ENCODE measurements at places on chromosomes 2 and 18.

DNA sequence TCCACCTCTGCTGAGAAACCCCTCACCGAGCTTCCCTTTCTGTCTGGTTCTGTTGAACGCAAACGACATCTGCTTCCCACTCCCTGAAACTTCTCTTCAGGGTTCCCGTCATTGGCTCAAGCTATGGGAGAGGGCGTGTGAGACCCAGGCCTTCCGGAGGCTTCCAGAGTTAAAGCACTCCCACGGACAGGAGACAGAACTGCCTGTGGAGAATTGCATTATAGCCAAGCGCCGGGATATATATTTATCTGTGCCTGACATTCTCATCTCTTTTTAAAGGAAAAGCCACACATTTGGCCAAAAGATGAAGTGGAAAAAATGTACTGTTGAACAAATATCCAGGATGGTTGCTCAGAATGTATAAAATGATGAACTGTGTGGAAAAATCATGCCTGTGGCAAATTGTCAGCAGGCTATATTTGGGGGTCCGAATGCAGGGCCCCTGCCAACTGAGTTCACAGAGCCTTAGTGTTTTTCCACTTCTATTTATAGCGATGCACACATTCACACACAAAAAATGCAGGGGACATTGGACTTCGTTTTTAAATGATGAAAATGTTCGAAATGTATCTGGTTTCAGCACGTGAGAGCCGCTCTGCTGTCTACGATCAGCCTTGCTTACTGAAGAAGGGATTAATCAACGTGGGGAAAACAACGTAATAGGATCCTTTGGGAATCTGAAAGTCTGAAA, 59.5 kb downstream of the E2F6 start:
- DNase-seq: no peak

DNA sequence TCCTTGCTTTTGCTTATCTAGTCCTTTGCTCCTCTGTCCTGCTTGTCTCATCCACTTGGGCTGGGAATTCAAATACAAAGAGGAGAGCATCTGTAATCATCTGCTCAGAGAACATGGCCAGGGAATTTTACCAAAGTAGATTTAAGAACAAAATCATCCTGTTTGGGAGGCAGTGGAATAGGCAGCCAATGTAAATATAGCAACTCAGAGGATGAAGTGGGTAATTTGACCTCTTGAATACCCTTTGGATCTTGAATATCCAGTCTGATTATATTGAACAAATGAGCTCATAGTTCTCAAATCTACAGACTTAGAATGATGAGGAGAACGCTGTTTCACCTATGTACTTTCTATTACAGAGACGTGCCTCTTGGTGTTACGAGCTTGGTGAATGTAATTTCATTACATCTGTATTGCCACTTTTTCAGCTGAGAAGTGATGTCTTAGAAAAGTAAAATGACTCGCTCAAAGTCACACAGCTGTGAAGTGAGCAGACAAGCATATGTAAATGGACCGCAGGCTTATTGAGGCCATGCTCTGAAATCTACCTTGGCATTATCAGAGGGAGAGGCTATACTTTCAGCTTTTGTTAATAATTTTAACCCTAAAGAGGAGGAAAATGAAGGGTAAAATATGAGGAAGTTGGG, 266.3 kb downstream of the MTX2 start:
- no peak for DNase-seq

DNA sequence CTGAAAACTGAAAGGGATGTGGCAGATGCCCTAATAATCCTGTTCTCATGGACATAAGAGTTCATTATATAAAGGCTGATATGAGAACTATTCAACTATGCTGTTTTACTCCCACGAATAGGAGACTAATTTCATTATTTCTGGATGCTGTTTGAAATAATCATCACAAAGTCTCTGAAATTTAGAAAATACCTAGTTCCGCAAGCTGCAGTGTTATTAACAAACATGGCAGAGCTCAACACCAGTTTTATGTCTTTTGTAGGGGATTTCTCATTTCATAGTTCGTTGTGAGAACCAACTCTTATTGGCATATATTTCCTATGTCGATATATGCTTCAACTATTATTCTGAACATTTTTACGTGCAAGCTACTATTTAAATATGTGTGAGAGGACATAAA, 200.3 kb upstream of the SLC8A1 start:
- no peak for DNase-seq

GRCh38 chr2:237324405-237324831, 89.5 kb downstream of the COL6A3 start:
- no peak for DNase-seq

DNA sequence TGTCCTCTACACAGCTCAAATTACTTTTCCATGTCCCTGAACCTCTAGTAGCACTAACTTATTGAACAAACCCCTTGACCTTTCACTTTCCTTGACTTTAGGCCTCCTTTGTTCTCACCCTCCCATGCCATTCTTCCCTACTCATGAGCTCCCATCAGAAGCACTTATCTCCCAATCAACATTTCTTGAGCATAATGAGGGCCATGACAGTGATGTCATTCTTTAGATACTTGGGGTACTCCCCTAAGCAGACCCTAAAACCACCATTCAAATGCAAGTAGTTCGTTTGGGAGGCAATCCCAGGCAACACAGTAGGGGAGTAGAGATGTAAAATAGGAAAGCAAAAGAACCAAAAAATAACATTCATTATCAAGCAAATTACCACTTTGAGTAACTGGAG, 115.9 kb upstream of the ARHGAP28 start:
- DNase-seq: no peak

GRCh38 chr2:60885683-60886082, 4.3 kb downstream of the REL start:
- no peak for DNase-seq

DNA sequence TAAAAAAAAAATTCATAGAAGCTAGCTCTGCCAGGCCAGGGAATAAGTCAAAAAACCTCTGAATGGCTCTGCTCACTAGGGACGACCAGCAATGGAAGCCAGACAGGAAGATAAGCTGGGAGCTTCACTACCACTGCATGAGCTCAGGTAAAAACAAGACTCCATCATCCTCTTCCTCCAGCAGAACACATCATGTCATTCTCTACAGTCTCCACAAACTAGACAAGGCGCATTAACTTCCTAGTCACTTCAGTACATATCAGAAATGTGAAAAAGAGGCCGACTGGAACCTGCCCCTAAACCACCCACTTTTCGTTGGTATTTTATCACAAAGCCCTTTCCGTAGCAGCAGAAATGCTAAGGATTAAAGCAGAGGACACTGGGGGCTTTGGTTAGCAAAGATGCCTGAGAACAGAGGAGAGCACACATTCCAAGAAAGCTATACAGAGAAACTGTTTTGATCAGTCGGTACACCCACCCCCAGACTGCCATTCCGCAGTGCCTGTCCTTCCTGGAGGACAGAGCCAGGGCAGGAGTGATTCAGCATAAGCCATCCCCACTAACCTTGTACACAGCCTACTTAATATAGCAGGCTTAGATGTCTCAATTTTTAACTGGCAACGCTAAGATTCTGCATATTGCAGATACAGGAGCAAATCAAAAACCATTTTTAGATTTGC, 53.4 kb downstream of the AAK1 start:
- DNase-seq: no peak

DNA sequence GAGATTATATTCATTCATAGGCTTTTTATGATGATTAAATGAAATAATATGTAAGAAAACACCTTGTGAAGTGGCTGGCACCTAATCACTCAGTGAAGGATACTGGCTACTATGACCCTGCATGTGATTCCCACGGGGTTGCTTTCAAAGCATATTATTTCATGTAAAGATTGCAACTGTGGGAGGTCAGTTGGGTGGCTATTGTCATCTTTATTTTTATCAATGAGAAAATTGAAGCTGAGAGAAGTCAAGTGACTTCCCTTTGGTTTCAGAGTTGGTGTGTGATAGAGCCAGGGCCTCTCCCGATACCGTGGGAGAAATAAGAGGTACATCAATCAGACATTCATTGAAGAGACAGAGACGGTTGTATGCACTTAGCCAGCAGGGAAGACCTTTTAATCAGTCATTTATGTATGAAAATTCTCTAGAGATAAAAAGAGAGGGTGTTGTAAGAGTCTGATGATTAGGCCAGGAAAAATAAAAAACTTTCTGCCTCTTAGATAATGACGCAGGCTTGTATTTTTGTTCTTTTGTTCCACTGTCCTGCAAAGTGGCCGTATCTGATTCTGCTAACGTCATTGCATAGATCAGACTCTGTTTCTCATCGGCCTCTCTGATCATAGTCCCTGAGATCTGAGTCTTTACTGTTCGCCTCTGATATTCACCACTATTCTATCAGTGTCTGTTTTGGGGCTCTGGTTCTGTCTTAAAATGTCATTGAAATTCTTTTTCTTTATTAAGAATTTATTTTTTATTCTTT, 50.5 kb downstream of the QPCT start:
- no peak for DNase-seq

GRCh38 chr2:30721668-30722647, 85.3 kb downstream of the CAPN13 start:
- DNase-seq: no peak

GRCh38 chr18:34976123-34976522, 65.1 kb upstream of the MAPRE2 start:
- no peak for DNase-seq

DNA sequence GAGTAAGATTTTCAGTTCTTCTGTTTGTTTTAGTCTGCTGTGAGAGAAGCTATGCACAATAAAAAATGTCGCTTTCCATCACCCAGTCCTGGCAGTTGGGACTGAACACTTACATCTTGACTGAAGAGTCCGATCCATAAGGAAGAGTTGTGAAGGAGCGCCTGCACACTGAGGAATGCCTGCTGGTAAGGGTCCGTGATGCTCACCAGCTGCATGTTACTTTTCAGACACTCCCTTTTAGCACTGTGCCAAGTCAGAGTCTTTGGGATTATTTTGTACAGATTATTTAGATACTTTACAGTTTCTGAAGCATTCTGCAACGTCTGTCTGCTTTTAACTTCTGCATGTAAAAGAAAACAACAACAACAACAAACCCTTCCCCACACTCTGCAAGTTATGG, 42.6 kb upstream of the CD302 start:
- no peak for DNase-seq

GRCh38 chr2:56334622-56335021, 150.8 kb downstream of the CCDC85A start:
- DNase-seq: no peak

DNA sequence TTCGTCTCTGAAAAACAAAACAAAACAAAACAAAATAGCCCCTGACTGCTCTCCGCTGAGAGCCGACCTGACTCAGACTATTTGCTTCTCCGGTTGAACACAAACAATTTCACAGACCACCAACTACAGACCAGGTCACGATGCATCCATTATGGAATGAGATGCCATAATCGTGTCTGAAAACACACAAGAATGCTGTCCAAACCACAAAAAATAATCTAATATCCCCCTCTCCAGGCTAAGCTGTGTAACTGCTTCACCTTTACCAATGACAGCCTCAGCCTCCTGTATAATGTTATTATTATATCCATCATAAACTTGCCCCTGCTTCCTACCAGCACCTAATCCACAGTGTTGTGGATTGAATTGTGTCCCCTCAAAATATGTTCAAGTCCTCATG, 114.7 kb downstream of the DNAH6 start:
- no peak for DNase-seq

- no peak for DNase-seq
Observed at GRCh38 chr2:9441556-9441955, 18.1 kb downstream of the CPSF3 start.

DNA sequence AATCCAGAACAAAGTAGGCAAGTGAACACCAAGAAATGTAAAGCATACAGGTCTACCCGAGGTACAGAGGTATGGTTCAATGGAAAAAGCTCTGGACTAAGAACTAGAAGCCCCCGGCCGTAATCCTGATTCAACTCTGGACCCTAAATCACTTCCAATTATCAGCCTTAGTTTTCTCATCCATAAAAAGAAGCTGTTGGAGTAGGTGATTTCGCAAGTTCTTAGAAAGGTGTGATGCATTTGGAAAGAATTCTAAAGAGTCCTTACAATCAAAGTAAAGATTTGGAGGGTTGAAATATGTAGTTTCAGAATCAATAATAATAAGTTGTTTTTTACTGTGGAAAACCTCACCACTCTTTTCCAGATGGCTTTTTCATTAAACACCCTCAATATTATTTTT, 622.1 kb upstream of the ID2 start:
- DNase-seq: no peak
